Muscle of arm (tissue), 14 donors: ENCODE measurements at places on chromosomes 2 and 18. TPM values are rescaled to one million over a fixed set of nuclear protein-coding genes. Genes with fewer than 3 reads are reported as not detected.
A peak's percentile ranks its signal among the peaks of the same experiment; 100 is the strongest.

- no peak for DNase-seq
Measured at GRCh38 chr2:103860016-103860415, 993.9 kb upstream of the POU3F3 start.

DNA sequence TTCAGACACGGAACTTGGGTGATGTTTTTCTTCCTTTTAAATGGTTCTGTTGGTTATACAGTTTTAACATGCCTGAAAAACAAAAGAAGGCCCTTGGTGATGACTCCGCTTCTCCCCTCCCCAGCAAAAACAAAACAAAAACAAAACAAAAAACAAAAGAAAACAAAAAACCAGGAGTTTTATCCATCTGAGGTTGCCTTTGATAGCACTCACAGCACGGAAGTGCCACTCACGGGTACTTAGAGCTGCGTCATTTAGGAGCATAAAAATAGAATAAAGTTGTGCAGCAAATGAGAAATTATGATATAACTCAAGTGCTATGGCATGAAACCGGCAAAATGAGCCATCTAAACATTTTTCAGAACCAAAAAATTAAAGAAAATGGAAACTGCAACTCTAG is 57.7 kb downstream of the ZEB2 start:
- no peak for DNase-seq

The ANKRD30B gene
- not detected for polyA plus RNA-seq

DNA sequence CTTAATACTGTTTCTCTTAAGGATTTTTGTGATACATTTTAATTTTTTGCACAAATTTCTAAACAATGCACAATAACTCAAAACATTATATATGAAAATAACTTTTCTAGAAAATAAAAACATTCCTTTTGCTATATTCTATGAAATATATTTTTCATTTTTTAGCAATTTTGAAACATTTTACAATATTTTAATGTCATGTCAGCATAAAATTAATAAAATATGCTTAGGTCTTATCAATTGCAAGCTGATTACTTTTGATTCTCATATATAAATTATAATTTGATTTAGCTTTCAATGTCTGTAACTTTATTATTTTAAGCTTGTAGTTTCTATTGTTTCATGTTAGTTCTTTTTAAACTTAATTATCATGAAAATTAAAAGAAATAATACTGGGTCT is 898.7 kb downstream of the TMEM182 start:
- DNase-seq: no peak

DNA sequence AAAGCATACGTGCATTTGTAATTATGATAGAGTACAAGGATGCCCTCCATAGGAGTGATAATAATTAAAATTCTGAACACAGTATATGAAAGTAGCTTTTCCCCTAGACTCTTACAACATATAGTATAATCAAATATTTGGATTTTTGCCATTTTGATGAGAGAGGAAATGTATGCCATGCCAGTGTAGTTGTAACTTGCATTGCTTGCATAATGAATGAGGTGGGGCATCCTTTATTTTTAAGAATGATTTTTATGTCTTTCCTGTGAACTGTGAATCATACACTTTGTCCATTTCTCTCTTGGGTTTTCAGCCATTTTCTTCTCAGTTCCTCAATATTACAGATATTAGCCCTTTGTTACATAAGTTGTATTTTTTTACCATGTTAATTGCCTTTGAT is 197.5 kb downstream of the SCG2 start:
- DNase-seq: no peak

The FBLN7 gene
- polyA plus RNA-seq: 12.8 TPM

GRCh38 chr2:147913701-147914480 is 69.1 kb downstream of the ACVR2A start:
- DNase-seq: peak; percentile 14

GRCh38 chr2:196449083-196449482 is 190.4 kb upstream of the CCDC150 start:
- DNase-seq: no peak

The TNP1 gene
- polyA plus RNA-seq: not detected

The LRPPRC gene
- polyA plus RNA-seq: 84.0 TPM

DNA sequence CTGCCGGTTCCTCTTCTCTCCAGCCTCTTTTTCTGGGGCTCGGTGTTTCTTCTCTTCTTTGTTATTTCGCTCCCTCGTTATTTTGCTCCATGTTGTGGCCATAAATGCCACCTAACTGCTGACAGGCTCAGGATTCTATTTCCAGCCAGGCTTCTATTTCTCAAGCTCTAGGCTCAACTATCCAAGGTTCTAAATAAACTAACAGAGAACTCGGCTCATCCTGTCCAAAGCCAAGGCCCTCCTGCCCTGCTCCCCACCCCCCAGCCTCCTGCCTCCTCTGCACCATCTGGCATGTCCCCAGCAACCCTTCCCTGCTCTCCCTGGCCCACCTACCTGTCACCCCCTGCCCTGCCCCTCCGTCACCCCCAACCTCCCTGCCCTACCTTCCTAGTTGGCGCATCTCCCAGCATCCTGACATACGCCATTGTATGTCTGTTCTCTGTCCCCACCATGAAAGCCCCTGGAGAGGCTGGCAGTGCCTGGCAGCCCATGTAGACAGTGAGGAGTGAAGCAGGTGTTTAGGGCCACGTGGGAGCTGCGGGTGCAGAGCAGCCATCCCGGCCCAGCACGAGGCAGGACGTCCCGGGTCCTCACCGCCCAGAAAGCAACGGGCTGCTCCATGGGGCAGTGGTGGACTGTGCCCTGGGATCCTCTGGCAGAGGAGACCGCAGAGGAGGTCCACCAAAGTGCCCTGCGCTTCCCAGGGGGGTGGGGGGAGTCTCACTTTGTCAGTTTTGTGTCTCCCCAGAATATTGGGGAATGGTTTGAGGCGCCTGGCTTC is 186.9 kb downstream of the TWIST2 start:
- DNase-seq: no peak

- no peak for DNase-seq
Measured at GRCh38 chr2:98902209-98903063, 33.6 kb downstream of the CRACDL start.

GRCh38 chr2:39123436-39123999 is 2.7 kb upstream of the SOS1 start:
- DNase-seq: no peak
